ENCODE measurements at places on chromosomes 13 and 19.

DNA sequence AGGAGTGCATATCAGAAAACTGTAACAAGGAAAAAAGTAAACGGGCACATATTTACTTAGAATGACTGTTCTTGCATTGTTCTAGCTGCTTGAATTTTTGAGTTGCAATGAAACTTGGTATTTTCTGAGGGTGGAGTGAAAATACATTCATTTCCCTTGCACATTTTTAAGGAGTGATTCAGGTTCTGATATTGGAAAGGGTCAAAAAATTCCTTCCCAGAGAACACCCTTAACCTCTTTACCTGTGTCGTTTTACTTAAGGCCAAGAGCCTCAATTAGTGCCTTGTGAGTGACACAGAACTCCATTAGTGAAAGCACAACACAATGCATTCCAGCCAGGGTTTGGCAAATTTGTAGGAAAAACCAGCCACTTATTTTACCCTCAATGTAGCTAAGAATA is 2.3 kb downstream of the ITGBL1 start:
- no peak for DNase-seq

DNA sequence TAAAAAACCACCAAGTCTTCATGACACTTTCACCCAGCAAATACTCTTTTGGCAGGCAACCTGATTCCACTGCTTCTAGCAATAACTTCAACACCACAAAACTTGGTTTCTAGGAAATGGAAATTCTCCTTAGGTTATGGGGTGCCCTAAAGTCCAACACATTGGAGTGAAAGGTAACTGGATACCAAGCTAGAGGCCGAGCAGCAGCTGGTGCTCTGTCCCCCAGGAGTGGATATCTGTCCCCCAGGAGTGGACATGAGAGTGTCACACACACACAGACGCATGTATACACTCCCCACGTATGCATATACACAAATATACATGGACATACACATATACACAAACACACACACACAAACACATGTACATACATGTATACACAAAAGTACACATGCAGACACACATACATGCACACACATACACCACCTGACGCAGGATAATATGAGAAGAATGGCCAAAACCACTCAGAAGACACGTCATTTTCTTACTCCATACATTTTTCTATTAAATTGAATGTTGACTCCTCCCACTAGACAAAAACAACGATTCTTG is 50.8 kb downstream of the RFX2 start:
- no peak for DNase-seq

- DNase-seq, result no peak
Measured at GRCh38 chr13:36917311-36917710, 2.7 kb downstream of the SMAD9 start.

DNA sequence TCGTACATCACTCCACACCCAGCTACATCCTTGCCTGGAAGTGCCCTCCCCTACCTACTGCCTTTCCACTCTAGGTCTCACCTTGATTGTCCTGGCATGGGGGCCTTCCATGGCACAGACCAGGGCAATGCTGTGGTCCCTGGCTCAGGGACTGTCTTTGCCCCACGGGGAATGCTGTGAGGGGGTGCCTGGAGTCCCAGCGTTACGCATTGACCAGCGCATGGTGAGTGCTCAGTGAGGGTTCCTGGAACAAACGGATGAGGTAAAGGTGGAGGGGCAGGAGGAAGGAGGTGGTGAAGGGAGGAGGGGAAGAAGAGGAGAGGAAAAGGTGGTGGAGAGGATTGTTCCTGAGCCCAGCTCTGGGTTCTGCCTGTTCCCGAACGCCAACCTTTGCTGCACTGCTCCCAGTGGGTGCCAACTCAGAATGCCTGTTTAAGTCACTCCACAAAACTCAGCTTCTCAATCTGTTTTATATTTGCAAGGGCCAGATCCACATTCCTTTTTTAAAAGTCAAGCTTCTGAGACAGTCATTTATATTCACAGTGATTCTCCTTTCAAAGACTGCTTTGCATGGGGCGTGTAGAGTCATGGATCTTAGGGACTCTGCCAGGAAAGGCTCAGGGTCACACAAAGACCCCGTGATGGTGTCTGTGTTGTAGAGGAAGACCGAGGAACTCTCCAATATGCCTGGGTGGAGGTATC is 40.8 kb downstream of the CHST8 start:
- no peak for DNase-seq

- DNase-seq, result no peak
Measured at GRCh38 chr13:106520251-106521054, 15.0 kb downstream of the EFNB2 start.

DNA sequence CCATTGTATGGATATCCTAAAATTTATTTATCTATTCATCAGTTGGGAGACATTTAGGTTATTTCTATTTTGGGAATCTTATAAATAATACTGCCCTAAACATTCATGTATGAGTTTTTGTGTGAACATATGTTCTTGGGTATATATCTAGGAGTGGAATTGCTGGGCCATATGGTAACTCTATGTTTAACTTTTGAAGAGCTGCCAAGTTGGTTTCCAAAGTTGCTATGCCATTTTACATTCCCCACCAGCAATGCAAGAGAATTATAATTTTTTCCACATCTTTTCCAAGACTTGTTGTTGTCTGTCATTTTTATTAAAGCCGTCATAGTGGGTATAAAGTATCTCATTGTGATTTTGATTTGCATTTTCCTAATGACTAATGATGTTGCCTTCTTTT is 48.2 kb upstream of the CALM3 start:
- no peak for DNase-seq

DNA sequence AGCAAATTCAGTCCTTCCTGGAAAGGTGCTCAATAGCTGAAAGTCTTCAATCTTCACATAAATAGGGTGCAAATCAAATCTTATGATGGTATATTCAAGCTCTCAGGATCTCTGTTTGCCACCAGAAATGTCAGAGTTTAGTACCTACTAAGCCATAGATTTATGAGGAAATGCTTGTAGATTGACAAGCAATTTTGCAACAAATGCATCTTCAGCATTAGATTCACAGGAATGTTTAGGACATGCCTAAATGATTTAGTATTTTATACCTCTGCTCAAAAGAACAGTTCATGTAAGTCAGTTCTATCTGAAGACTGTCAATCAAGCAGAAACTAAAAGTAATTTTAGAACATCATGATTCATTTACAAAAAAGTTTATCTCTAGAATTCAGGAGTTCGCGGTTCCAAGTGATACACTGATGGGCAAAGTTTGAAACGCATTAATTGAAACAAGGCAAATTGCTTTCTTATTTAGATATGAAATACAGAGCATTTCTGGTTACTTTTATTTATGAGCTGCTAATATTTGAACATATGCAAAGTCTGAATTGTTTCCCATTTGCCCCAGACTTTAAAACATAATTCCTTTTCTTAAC is 65.7 kb downstream of the DACH1 start:
- DNase-seq, result no peak

GRCh38 chr13:24636776-24637175 is 43.4 kb upstream of the ATP12A start:
- DNase-seq, result no peak

- DNase-seq, result no peak
Measured at GRCh38 chr19:43132696-43133095, 50.2 kb upstream of the PSG2 start.

DNA sequence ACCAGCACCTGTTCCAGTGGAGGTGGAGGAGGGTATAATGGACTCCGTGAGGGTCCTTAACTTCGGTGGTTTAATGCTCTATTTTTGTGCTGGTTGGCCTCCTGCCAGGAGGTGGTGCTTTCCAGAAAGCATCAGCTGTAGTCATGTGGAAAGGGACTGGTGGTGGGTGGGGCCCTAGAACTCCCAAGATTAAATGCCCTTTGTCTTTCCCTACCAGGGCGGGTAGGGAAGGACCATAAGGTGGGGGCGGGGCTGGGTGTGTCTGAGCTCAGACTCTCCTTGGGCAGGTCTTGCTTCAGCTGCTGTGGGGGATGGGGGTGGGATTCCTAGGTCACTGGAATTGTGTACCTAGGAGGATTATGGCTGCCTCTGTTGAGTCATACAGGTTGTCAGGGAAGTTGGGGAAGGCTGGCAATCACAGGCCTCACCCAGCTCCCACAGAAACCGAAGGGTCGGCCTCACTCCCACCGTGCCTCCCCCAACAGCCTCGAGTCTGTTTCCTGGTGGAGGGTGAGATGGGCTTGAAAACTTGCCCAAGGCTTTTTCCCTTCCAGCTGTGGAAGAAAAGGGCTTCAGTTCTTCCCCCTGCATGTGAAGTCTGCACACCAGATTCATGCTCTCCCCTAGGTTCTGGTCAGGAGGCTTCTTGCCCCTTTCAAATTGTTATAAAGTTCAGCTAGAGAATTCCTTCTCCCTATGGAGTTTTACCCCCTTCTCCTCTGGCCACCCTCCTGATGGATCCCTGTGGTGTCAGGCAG is 60.3 kb upstream of the CLDN10 start:
- no peak for DNase-seq

GRCh38 chr19:2060884-2061494 is 9.9 kb upstream of the MKNK2 start:
- peak; percentile 60 for DNase-seq

- DNase-seq, result no peak
Measured at GRCh38 chr13:42277618-42278276, 5.8 kb downstream of the AKAP11 start.

DNA sequence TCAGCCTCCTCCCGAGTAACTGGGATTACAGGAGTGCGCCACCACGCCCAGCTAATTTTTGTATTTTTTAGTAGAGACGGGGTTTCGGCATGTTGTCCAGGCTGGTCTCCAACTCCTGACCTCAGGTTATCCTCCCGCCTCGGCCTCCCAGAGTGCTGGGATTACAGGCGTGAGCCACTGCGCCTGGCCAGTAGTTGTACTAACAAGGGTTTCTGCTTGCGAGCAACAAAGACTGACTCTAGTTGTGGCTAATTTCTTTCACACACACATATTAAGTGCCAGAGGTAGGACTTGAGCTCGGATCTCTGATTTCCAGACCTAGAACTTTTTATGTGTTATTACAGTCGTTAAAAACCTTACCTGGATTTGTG is 635 bp upstream of the PCCA start:
- no peak for DNase-seq

DNA sequence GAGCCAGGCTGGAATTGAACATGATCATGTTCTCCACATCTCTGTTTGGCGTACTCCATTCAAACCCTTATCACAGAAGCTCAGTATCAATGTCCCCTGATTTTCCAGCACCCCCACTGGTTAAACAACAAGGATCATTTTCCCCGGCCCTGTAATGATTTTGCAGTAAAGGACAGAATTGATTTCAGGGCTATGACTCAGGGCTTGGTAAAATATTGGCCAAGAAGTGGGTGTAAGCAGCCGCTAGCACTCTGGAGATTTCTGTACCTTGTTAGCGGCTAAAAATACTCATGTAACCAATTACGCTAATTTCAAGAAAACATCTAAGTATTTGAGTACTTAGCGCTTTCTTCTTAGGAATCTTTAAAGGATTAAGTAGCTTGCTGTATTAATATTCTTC is 69.5 kb upstream of the FNDC3A start:
- no peak for DNase-seq

DNA sequence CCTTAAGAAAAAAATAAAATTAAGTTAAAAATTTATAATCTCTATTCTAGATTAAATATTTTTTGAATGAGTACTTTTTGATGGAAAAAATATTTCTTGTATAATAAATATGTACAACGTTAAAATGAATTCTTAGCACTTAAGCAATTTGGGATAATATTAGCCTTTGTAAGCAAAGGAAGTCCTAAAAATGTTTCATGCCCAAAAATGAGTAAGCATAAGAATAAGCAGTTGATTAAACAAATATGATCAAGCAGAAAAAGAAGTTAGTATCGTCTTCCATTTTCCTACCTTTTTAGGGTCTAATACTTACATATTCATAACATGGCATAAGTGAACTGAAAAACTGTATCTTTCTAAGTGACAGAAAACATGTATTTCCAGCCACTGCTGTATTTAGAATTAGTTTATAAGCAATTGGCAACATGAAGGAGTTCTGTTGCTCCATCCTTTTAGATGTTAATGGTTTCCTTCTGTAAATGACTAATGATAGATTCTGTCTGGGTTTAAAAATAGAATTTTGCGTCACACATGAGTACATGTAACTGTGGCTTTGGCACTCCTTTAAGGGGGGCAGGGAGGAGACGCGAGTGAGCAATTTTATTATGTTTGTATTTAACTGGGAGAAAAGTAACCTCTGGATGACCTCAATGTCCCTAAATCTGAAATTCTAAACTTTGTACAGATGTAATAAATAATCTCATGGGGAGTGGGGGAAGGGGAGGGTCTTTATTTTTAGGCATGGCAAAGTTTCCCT is 237.4 kb downstream of the RGCC start:
- no peak for DNase-seq

DNA sequence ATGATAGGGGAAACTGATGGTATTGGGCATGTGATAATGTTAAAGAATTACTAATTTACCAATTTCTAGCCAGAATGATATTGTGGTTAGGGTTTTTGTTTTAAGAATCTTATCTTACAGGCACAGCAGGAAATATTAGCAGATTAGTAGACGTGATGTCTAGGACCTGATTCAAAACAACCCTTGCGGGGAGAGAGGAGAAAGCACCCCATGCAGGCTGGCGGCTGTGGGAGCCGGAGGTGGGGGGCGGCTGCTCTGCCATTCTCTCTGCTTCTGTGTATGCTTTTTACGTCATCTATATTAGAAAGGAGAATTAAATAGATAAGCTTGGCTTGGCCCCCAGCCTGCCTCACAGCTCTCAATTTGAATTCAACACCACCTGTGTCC is 41.5 kb downstream of the MLLT1 start:
- no peak for DNase-seq

- no peak for DNase-seq
Measured at GRCh38 chr19:42121656-42122069, 10.6 kb downstream of the POU2F2 start.

GRCh38 chr19:7986321-7987113 is 18.9 kb downstream of the ELAVL1 start:
- DNase-seq, result peak; percentile 43

- DNase-seq, result no peak
Measured at GRCh38 chr13:102286326-102286725, 115.5 kb downstream of the FGF14 start.

DNA sequence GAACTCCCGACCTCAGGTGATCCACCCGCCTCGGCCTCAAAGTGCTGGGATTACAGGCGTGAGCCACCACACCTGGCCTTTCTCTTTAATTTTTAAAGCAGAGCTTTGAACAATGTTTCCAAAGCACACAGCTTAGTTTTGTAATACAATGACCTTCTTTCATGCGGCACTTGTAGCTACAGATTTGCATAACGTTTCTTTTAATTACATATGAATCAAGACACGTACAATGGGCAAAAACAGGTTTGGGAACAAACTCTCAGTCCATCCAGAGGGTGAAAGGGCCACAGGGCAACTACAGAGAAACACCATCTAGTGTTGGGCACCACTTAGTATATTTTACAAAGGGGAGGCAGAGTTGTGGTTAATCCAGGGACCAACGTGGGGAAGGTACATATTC is 19.0 kb upstream of the S1PR4 start:
- DNase-seq, result no peak

- no peak for DNase-seq
Measured at GRCh38 chr13:97249093-97249795, 27.1 kb downstream of the MBNL2 start.

GRCh38 chr19:30602661-30603350 is 230.6 kb downstream of the ZNF536 start:
- no peak for DNase-seq
